Activated CD8-positive, alpha-beta memory T cell treated with anti-CD3 and anti-CD28 coated beads for 36 hours (primary cell): ENCODE measurements at places on chromosomes 6 and 20. TPM values are rescaled to one million over a fixed set of nuclear protein-coding genes. Genes with fewer than 3 reads are reported as not detected.

Gene CRIP3
- total RNA-seq, result 1.2 TPM

Gene C6orf141
- total RNA-seq, result not detected

Gene ARMC2
- total RNA-seq, result 5.3 TPM

Gene EYA4
- total RNA-seq, result not detected

Gene CGA
- total RNA-seq, result not detected

Gene WFDC9
- not detected for total RNA-seq

Gene HCRTR2
- not detected for total RNA-seq

Gene BNIP5
- not detected for total RNA-seq

Gene EPB41L1
- 0.13 TPM for total RNA-seq

Gene MYB
- total RNA-seq, result 29.1 TPM

Gene ID4
- total RNA-seq, result not detected

Gene C6orf58
- not detected for total RNA-seq

Gene TULP4
- total RNA-seq, result 27.0 TPM

Gene PPP1R3G
- total RNA-seq, result 0.04 TPM

Gene SMIM28
- total RNA-seq, result not detected
